ENCODE measurements at places on chromosomes 3 and 15.

- no peak for DNase-seq
Measured at GRCh38 chr15:69474291-69474690, 21.7 kb downstream of the RPLP1 start.

DNA sequence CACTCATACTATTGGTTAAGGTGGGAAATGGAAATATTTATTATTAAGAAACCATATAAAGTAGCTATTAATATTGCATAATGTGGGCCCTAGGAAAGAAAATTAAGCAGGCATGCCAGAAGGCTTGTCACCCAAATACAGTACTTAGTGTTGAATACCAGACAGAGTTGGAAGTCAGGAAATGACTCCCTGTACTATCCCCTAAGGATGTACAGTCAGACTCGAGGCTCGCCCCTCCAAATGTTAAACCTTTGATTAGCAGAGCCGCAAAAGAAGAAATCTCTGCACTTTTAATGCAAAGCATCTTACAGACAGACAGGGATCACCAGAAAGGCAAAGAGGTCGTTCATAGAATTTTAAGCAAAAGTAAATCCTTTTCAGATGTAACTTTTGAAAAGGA is 11.3 kb upstream of the RBSN start:
- DNase-seq = no peak

DNA sequence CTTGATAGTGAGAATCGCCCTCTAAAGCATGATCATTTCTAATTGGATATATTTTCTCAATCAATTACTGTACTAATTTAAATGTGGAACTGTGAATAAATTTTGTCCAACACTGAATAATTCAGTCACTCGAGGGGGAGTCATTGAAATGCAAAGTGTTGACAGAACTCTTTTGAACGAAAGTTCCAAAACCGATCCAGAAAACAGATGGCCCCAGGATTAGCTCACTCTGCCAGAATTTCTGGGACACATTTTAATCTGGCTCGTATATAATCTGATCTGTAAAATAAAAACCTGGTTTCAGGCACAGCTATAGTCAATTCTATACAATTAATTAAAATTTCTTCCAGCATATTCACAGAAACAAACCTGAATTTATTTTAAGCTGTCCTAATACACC is 580.4 kb downstream of the ROBO1 start:
- no peak for DNase-seq

DNA sequence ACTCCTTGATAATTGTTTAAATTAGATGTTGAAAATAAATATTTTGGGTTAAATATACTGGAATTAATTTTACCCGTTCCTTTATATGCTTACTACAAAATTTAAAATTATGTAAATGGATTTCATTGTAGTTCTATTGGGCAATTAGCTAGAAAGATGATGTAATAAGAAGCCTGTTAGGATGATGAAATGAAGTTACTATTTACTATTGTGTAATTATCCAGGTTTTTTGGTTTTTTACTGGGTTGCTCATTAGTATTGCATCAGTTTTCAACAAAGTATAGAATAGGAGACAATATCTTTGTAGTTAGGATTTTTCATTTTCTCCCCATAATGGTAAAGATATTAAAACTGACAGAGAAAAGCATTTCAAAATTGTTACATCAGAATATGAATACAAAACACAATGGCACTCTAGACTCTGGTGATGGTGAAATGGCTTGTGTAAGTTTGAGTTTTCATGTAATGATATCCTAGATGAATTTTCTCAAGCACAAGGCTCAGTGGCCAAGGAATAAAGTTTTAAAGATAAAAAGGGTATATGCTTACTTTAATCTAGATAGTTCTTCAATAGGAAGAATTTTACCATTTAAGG is 222.0 kb downstream of the P3H2 start:
- no peak for DNase-seq

GRCh38 chr15:99956820-99957641 is 223.8 kb upstream of the LYSMD4 start:
- DNase-seq = no peak

- DNase-seq = no peak
Measured at GRCh38 chr3:131702146-131702545, 199.4 kb upstream of the MRPL3 start.

DNA sequence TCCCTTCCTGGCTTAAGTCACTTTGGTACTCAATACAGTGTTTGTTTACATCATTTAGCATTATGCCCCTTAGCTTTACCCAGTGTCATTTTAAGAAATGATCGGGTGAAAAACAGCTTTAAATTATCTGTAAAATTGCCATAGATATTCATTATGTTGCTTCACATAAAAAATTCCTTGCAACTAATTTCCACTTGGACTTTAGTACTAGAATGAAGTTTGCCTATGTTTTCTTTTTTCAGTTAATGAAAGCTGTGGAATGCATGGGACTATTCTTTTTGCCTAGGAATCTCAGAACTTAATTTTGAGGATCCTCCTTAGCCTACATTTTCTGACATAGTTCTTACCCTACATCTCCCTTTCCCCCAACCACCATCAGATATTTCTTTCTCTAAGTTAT is 38.4 kb downstream of the CCNL1 start:
- no peak for DNase-seq

- no peak for DNase-seq
Measured at GRCh38 chr3:27311400-27311799, 57.8 kb downstream of the NEK10 start.

GRCh38 chr3:177776661-177777101 is 579.4 kb upstream of the TBL1XR1 start:
- DNase-seq = no peak

DNA sequence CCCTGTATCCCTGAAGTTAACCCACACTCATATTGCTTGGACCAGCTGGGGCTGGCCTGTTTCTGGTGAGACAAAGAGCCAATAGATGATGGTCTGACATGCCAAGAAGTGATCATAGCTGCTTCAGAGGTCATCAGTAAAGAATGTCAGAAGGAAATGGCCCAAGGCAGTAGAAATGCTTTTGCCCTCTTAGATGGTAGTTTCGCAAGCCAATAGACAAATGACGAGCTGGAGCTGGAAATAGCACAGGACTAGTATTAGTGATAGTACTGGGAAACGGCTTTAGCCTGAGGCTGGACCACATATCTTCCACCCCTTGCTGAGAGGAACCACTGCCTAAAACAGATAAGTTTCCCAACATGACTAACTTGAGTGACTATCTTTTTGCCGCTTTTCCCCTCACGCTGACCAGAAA is 176.1 kb upstream of the THBS1 start:
- DNase-seq = no peak
